Stimulated activated CD4-positive, alpha-beta T cell treated with anti-CD3 and anti-CD28 coated beads, Interleukin-2, amount 100 ng/mL, for 24 hours (primary cell): ENCODE measurements at places on chromosomes 7 and 10.

DNA sequence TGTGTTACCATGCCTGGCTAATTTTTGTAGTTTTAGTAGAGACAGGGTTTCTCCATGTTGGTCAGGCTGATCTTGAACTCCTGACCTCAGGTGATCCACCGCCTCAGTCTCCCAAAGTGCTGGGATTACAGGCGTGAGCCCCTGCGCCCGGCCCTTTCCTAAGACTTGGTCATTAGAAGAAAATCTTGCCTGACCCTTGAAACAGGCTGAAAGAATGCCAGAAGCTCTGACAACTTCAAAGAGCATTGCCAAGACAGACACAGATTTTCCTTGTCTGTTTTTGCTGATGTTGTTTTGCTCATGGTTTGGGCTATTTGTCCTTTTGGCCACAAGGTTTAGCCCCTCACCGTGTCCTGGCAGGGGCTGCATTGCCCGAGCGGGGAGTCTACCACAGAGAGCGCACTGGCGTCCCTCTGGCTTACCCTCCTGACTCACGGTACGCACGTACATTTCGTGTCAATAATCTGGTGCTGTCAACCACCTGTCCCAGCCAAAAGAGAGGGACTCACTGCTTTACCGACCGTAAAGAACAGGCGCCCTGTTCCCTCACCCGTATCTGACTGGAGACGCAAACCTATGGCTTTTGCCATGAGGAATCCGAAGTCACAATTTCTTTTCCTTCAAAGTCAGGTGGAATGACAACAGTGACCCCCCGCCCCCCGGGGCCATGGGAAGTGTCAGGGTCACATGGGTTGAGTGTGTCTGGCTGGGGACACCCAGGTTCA lies 10.1 kb upstream of the INPP5A start:
- no peak for DNase-seq

- no peak for DNase-seq
Observed at GRCh38 chr7:99728615-99729014, 6.4 kb downstream of the CYP3A7 start.

DNA sequence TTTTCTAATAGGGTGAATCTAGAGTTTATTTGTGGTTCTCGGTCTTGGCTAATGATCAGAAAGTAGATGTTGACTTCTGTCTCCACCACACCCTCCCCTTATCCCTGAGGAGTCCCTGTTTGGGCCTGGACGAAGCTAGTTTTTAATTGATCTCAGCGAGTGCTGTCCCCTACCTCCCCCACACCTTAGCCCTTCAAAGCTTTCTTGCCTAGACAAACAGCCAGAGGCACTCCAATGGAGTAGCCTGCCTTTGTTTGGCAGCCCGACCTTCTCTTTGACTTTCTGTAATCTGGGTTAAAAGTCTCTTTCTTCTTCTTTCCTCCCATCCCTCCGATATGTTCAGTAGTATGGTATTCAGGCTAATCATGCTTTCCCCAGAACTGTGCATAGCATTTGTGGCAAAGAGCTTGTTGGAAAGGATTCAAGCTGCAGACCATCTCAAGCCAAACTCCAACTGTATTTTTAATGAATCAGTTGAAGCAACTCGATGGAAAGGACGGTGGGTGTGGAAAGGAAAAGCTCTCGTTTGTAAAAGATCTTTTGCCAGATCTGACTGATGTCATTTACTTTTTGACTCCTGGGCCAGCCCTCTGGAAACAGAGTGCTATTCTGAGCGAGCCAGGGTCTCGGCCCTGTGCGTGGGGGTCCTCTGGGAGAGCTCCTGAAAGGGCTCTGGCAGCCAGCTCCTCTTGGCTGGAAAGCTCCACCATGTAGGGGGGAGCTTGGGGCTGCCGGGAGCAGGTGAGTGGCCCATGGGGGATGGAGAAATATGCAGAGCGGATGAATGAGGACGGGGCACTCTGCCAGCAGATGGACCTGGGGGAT lies 4.5 kb downstream of the FAM180A start:
- no peak for DNase-seq

DNA sequence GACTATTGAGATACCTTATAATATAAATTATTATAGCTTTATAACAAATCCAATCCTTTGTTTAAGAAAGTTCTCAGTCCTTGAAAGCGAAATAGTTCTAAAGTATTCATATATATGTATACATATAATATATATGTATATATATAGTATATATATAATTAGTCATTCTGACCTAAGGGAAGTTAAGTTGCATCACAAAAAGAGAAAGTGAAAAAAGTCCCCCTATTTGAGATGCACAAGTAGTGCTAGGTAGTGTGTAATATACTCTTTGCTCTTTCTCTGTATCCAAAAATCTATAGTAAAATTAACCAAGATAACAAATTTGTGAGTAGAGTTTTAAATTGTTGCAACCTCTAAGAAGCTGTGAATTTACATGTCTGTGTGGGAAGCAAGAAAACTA lies 13.3 kb upstream of the IFIT1B start:
- DNase-seq: no peak

- no peak for DNase-seq
Observed at GRCh38 chr10:32131388-32131787, 75.2 kb upstream of the KIF5B start.

- DNase-seq: no peak
Observed at GRCh38 chr10:30542001-30542894, 87.3 kb downstream of the LYZL2 start.

- no peak for DNase-seq
Observed at GRCh38 chr10:1520909-1521565, 216.3 kb downstream of the ADARB2 start.

- no peak for DNase-seq
Observed at GRCh38 chr7:70771451-70771850, 360.5 kb upstream of the GALNT17 start.

DNA sequence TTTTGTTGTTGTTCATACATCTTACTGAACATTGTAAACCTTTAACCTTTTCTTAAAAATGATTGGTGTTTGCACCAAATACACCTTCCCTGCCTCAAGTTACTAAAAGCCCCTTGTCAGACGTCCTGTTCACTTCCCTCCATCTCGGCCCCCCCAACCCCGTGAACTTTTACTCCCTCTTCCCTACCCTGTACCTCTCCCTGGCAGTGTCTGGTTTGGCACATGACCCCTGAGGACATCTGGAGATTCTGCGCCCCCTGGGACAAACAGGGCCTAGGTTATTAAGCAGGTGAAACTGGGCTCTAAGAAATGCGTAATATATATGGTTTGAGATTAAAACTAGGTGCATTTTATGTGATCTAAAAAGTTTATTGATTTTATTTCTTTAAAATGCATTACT lies 1.4 kb downstream of the PPP2R2D start:
- DNase-seq: no peak

DNA sequence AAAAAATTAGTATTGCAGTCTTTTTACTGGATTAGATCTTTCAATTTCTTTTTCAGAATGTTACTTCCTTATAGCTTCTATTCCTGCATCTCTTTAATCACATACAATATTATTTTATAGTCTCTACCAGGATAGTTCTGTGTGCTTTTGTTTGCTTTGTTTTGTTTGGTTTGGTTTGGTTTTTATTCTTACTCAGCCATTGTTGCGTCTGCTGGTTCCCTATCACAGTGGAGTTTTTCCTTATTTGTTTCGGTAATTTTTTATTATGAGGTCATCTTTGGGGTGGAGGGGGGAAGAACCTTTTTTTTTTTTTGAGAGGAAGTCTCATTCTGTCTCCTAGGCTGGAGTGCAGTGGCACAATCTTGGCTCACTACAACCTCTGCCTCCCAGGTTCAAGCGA lies 9.0 kb upstream of the BAIAP2L1 start:
- no peak for DNase-seq

GRCh38 chr10:103042129-103042528 lies 124.0 kb downstream of the CNNM2 start:
- no peak for DNase-seq

DNA sequence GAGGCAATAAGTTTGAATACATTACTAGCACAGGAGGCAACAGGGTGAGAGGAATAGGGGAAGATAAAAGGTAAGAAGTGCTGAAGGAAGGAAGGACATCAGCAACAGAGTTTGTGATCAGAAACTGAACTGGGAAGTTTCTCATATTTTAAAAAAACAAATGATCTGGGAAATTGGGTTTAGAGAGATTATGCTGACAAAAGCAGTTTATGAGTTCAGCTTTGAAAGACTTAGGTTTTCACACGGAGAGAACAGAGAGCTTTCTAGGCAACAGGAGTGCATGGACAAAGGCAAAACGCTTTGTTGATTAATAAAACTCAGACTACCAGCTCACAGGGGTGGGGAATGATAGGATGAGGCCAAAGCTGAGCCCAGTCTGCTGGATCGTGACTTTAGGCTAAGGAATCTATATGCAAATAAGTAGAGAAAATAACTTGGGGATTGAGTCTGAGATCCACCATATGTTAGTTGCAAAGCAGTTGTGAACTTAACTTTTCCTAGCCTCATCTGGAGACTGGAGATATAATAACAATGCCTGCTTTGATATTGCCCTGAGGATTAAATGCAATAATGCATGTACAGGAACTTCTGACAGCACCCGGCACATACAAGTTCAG lies 4.2 kb downstream of the OSBPL3 start:
- DNase-seq: no peak

GRCh38 chr10:92239600-92240288 lies 51.1 kb downstream of the CPEB3 start:
- DNase-seq: peak; percentile 53

DNA sequence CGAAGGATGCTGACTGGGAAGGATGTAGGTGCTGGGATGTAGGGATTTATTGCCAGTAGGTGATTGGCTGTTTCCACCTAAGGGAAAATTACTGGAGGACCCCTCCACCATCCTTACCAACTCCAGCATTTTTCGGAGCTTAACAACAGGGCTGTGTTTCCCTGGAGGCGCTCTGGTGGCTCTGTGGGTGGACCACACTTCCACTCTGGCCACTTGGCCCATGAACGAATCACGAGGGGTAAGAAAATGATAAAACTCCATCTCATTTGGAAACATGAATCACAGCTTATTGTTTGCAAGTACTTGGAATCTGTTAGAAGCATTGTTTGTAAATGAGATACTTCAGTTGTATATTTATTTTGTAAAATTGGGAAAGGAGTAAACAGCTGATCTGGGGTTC lies 3.0 kb downstream of the DOCK1 start:
- no peak for DNase-seq

DNA sequence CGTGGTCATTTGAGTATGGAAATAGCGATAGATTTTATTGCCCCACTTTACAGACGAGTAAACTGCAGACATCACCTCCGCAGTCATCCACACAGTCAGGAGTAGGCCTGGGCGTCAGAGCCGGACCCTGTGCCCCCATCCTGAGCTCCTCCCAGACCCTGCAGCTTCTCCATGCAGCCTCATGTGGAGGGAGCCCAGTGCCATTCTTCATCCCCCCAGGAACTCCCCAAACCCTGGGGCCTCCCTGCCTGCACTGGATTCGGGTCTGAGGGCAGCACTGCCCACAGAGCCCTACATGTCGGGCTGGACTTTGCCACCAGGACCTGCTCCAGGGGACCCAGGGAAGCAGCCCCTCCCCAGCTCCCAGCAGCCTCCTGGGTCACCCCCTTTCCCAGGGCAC lies 100.8 kb downstream of the MKI67 start:
- no peak for DNase-seq

DNA sequence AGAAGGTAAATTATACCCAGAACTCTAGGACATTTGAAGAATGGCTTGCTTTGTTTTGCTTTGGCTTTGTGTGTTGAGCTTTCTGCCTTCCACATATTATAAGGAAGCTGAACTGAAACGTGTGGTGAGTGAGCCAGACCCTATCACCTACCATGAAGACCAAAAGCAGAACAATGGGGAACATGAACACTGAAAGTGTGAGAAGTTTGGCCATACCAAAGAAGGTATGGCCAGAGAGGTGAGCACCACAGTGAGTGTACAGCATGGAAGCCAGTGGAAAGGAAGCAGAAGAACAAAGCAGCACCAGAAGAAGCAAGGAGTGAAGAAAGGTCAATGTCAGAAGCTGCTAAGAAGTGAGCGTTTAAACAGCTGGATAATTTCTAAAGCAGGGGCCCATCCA lies 59.7 kb upstream of the CCDC71L start:
- DNase-seq: no peak

GRCh38 chr7:71354716-71355115 lies 222.8 kb downstream of the GALNT17 start:
- DNase-seq: no peak

DNA sequence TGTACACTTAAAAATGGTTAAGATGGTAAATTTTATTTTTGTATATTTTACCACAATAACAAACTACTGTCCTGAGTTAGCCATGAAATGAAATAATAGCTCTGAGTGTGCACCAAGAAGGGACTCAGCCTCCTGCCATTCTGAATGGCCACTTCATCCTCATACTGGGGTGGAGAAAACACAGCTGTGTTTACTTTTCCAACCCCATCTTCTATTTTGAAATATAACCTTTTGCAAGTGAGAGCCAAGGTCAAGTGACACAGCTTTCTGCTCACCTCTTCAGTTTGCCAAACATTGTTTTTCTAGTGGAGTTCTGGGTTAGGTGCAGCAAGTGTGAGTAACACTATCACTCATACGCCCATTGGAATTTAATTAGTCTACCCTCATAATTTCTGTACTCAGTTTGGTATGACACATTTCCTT lies 107.4 kb upstream of the GLCCI1 start:
- DNase-seq: no peak

DNA sequence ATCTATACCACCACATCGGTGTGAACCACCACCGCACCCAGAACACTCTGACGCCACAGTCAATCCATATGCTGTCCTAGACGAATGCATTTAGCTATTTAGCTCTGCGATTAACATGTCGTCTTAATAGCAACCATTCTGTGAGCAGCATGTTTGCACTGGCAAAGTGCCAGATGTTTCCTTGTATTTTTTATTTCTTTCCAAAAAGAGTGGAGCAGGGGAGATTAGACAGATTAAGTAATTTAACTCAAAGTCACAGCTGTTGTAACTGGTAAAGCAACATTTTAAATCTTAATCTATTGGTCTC lies 57.0 kb upstream of the ARL4A start:
- no peak for DNase-seq

DNA sequence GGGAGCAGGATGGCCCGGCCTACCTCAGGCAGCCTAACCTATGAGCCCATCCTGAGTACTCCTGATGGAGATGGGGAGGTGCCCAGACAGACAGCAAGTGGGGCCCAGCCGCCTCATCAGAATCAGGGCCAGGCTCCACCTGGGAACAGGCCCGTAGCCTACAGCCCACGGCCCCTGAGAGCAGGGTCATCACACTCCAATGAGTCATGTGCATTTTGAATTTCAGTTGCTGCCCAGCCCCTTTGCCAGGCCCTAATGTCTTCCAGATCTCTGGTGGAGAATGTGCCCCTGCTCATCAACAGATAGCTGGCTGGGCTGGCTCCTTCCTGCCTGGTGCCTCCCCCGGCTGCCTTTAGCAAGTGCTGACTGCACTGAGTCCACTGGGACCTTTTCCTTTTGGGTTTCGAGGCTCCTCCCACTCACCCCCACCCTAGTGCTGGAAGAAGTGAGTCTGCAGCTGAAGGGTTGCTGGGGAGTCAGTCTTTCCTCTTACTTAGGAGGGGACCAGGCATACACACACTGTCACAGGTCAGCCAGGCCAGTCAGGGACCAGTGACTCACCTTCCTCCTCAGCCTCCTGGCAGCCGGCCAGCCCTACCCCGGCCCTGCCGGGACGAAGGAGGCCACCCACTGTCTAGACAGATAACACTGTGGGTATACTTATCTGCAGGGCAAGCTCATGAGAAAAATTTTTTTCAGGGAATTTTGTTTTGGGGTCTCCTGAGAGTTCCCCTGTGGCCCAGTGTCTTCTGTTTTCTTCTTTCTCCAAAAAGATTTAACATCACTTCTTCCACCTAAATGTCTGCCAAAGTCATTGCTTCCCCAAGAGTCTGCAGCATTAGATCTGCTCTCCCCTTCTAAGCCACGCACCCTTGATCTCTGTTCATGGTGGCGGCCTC lies 9.1 kb upstream of the ASIC3 start:
- peak; percentile 84 for DNase-seq

- DNase-seq: no peak
Observed at GRCh38 chr7:18087026-18087686, 59.5 kb upstream of the PRPS1L1 start.
